Endodermal cell (in vitro differentiated cells): ENCODE measurements at places on chromosomes 11 and 22. TPM values are rescaled to one million over a fixed set of nuclear protein-coding genes. Genes with fewer than 3 reads are reported as not detected.

The C11orf65 gene
- total RNA-seq: 0.99 to 2.8 TPM (median 1.8 TPM) in 3 replicates

The VEGFB gene
- 78.4 to 126 TPM (median 79.8 TPM) in 3 replicates for total RNA-seq

The SLC43A1 gene
- 8.2 and 8.4 TPM in 2 replicates for total RNA-seq

The PKDREJ gene
- total RNA-seq: 0.02 and 0.04 TPM in 2 replicates

The NOX4 gene
- total RNA-seq: 3.8 and 6.0 TPM in 2 replicates

The CALCA gene
- not detected in 3 replicates for total RNA-seq

GRCh38 chr11:134386945-134387344, 25.1 kb downstream of the B3GAT1 start:
- no peak for DNase-seq
- no peak overlapping the region for H3K4me3 ChIP-seq

DNA sequence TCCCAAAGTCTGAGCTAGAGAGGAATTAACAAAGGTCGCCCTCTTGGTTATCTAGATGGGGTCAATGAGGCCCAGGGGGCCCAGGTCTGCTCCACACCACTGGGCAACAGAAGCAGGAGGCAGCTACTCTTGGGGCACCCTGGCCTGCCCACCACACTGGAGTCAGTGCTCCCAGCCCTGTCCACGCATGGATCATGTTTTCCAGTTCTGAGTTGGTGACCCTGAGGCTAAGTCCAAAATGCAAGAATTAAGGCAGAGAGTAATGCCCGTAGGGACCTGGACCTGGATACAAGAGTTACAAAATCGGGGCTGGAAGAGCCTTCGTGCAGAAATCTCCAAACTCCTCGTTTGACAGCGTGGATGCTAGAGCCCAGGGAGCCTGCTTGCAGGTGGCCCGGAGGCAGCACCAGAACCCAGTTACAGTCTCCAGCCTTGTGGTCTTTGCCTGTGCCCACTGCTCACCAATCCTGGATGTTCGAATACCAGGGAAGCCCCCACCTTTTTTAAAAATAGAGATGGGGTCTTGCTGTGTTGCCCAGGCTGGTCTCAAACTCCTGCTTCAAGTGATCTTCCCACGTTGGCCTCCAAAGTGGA, 6.1 kb upstream of the THRSP start:
- no peak overlapping the region for H3K4me3 ChIP-seq
- no peaks in the 10 kb centered on the region for H3K36me3 ChIP-seq
- no peaks in the 10 kb centered on the region for H3K4me1 ChIP-seq
- no peak overlapping the region for H3K27ac ChIP-seq
- no peaks in the 10 kb centered on the region for H3K27me3 ChIP-seq
- DNase-seq: no peak

GRCh38 chr11:47495856-47496217, 46.9 kb upstream of the RAPSN start:
- no peak overlapping the region for H3K27ac ChIP-seq
- no peak overlapping the region for H3K4me3 ChIP-seq
- peaks cover 85% of the 10 kb centered on the region for H3K36me3 ChIP-seq
- DNase-seq: no peak

- no peak overlapping the region for H3K4me3 ChIP-seq
- DNase-seq: no peak
- no peaks in the 10 kb centered on the region for H3K36me3 ChIP-seq
Measured at GRCh38 chr22:29253561-29254285, 14.1 kb downstream of the RHBDD3 start.

DNA sequence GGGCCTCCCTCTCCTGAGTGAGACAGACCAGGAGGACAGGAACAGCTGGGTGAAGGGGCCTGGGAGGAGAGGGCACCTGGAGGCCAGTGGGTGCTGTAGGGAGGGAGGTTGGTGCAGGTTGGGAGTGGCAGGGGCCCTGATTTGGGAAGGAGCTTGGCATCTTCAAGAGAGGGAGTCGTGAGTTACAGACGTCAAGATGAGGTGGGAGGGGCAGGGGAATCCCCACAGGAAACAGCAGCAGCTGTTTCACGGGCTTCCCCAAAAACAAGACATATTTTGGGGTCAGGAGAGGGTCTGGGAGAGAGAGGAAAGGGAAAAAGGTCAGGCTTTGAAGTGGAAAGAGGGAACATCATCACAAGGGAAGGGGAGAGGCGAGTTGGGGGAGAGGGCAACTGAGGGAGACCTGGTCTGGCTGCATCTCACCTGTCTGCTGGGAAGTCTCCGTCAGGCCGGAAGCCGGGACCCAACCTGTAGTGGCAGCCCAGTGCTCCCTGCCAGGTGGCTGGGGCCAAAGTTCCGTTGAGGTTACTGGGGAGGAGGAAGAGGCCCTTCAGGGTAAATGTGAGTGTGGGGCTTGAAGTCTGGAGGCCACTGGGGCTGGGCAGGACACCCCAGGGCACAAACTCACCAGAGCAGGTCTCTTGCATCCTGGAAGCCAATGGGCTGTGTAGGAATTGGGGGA, 4.4 kb downstream of the NAALADL1 start:
- no peaks in the 10 kb centered on the region for H3K36me3 ChIP-seq
- H3K27me3 ChIP-seq: no peaks in the 10 kb centered on the region
- H3K27ac ChIP-seq: no peak overlapping the region
- H3K4me1 ChIP-seq: no peaks in the 10 kb centered on the region
- no peak overlapping the region for H3K4me3 ChIP-seq

DNA sequence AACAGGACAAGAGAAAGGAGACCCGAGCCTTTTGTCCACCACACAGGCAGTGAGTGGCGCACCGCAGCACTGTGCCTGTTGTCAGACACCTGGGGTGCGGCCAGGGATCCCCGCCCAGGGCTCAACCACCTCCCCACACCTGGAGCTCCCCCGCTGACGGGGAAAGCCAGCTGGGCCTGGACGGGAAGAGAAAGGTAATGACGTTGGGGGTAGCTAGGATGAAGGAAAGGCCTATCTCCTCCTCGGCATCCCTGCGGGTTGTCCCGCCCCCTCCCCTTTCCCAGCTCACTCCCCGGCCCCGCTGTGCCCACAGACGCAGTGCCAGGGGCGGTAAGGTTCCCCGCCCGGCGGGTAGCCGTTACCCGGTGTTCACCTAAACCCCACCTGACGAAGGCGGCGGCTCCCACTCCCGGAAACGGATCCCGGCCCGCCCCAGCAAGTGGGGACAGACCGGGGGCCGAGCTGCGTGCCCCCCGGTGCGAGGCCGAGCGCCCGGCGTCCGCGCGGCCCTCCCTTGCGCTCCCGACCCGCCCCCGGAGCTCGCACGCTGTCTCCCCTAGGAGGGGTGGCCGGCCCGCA, 495 bp downstream of the HYOU1 start:
- DNase-seq: peak; percentile 84
- H3K27me3 ChIP-seq: no peaks in the 10 kb centered on the region
- H3K4me1 ChIP-seq: no peaks in the 10 kb centered on the region
- H3K27ac ChIP-seq: peak overlapping the region; percentile 88
- H3K4me3 ChIP-seq: peak overlapping the region; percentile 93

DNA sequence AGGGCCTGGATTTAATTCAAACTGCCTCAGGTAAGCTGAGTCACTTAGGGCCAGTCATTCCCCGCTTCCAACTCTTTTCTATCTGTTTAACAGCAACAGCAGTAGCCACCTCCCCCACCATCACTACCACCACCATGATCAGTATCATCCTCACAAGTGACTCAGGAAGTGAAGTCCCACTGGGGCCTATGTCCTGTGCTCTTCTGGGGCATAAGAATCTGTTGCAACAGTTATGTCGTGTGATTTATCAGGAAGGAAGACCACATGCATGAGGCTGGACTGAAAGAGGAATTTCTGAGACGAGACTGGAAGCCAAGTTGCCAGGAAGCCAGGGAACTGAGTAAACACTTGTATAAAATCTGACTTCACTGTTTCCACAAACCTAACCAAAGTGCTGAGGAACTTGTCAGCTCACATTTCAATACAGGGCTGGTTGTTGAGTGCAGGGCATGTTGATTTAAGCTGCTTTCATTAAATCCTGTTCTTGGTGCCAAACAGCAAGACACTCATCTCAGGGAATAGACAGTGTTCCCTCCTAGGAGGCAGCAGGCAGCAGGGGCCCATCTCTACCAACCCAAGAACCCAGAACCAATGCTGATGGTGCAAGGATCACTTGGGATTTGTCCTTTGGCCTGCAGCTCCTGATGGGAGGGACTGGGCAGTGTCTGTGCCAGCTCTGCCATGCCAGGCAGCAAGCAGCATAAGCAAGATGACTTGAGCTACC, 226.7 kb upstream of the NARS2 start:
- H3K27me3 ChIP-seq: no peaks in the 10 kb centered on the region
- no peak overlapping the region for H3K4me3 ChIP-seq
- no peak for DNase-seq
- no peak overlapping the region for H3K27ac ChIP-seq

- no peaks in the 10 kb centered on the region for H3K27me3 ChIP-seq
- H3K27ac ChIP-seq: no peak overlapping the region
- H3K4me3 ChIP-seq: no peak overlapping the region
- peak; percentile 71 for DNase-seq
- H3K4me1 ChIP-seq: no peaks in the 10 kb centered on the region
Measured at GRCh38 chr22:43272869-43273318, 70.3 kb downstream of the SCUBE1 start.

DNA sequence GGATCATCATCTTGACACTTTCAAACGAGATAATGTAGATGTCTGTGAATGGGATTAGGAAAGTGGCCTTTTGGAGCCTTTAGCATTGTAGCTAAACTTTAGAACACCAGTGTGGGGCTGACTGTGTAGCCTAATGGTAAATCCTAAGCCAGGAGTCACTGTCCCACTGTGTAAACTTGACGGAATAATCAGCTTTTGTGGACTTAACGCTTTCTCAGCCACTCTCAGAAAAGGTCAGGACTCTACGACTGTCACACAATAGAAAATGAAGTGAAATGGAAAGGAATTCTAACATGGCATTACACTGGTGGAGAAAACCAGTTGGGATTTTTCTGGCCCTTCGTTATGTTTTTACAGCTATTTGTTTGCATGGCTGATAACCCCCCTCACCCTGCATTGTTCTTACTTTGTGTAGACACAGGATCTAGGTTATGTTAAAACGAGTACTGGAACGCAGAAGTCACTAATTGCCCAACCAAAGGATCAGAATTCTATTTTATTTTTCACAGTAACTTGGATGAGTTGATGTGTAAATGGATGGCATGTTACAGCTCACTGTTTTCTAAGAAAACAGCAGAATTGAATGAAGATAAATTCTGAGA, 22.0 kb upstream of the GRAMD1B start:
- peak overlapping the region; percentile 44 for H3K4me3 ChIP-seq
- peaks cover 32% of the 10 kb centered on the region for H3K4me1 ChIP-seq
- no peak for DNase-seq

DNA sequence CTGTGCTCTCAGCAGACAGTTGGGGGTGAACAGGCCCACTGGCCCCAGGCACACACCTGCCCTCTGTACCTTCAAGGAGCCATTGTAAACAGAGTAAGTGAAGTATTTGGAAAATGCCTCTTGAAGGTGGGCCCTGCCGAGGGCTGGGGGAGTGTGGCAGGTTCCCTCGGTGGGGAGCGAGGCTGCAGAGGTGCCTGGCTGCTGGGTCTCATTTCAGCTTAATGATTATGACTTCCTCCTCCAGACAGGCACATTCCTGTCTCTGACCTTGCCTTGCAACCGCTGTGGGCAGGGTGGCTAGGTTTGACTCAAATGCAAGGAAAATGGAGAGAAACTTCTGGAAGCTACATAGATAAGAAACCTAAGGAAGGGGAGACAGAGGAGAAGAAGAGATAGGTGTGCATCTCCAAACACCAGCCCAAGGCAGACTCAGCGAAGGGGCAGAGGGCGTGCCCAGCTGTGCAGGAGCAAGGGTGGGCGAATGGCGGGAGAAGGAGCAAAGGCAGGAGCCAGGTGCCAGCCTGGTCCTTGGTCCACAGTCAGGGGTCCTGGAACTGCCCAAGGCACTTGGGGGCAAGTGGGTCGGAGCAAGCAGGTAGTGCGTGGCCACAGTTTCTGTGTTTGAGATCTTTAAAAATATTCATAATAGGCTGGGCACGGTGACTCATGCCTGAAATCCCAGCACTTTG, 14.0 kb downstream of the GRAMD4 start:
- no peak for DNase-seq
- H3K4me3 ChIP-seq: no peak overlapping the region
- H3K27me3 ChIP-seq: no peaks in the 10 kb centered on the region
- no peak overlapping the region for H3K27ac ChIP-seq
- H3K36me3 ChIP-seq: no peaks in the 10 kb centered on the region

GRCh38 chr11:119764108-119764868, 35.3 kb upstream of the NECTIN1 start:
- peaks cover 3% of the 10 kb centered on the region for H3K4me1 ChIP-seq
- no peak overlapping the region for H3K4me3 ChIP-seq
- DNase-seq: peak; percentile 72
- peaks cover 9% of the 10 kb centered on the region for H3K27me3 ChIP-seq

GRCh38 chr11:58286249-58286648, 18.2 kb upstream of the OR10W1 start:
- peak; percentile 52 for DNase-seq
- no peak overlapping the region for H3K27ac ChIP-seq
- H3K4me1 ChIP-seq: no peaks in the 10 kb centered on the region
- no peak overlapping the region for H3K4me3 ChIP-seq
- H3K27me3 ChIP-seq: no peaks in the 10 kb centered on the region
- no peaks in the 10 kb centered on the region for H3K36me3 ChIP-seq

DNA sequence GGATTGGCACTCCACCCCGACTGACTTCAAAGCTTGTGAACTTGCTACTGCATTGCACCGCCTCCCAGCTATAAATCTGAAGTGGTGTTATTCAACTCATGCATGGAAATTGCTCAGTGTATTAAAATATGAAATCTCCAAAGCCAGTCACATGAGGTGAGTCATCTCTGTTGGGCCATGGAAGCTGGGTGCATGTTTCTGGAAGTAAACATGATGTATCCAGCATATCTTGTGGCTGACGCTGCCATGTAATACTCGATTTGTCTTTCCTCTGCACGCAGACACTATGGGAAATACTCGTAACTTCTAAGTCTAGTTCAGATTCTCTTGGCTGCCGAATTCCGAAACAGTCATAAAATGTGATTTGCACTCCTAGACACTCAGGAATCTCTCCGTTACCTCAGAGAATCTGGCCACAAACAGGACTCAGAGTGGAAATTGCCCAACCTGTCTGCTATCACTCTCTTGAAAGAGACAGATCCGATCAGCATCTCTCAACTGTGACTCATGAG, 154.9 kb upstream of the MPPED2 start:
- no peaks in the 10 kb centered on the region for H3K4me1 ChIP-seq
- H3K27ac ChIP-seq: no peak overlapping the region
- no peaks in the 10 kb centered on the region for H3K27me3 ChIP-seq
- H3K4me3 ChIP-seq: no peak overlapping the region
- DNase-seq: no peak

DNA sequence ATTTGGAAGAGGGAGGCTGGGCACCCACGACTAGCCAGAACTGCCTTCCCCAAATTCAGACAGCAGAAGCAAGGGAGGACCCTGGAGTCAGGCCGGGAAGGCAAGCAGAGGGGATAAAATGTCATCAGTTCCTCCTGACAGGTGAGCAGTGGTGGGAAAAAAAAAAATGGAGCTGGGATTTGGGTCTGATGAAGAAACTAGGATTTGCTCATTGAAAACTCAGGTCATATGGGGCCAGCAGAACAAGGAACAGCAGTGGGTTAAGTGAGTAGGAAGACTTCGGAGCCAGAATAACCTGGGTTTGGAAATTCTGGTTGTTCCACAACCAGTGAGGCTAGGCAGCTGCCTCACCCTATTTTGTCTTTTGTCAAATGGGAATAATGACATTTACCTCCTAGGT, 28.9 kb upstream of the DRD2 start:
- peaks cover 5% of the 10 kb centered on the region for H3K4me1 ChIP-seq
- H3K27ac ChIP-seq: no peak overlapping the region
- no peaks in the 10 kb centered on the region for H3K36me3 ChIP-seq
- H3K4me3 ChIP-seq: no peak overlapping the region
- H3K27me3 ChIP-seq: no peaks in the 10 kb centered on the region
- DNase-seq: no peak
